Putamen (tissue), 1 donor: ENCODE measurements at places on chromosomes 4 and X.

DNA sequence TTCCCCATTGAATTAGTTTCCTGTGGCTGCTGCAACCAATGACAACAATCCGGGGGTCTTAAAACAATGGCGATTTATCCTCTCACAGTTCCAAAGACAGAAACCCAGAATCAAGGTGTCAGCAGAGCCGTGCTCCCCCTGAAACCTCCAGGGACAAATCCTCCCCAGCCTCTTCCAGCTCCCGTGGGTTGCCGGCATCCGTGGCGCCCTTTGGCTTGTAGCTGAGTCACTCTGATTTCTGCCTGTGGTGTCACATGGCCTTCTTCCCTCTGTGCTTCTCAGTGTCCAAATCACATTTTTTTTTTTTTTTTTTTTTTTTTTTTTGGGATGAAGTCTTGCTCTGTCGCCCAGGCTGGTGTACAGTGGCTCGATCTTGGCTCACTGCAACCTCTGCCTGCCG, 64.5 kb upstream of the STX18 start:
- DNase-seq = peak; percentile 9

GRCh38 chr4:52869196-52869595, 7.1 kb downstream of the RASL11B start:
- peak; percentile 69 for DNase-seq

DNA sequence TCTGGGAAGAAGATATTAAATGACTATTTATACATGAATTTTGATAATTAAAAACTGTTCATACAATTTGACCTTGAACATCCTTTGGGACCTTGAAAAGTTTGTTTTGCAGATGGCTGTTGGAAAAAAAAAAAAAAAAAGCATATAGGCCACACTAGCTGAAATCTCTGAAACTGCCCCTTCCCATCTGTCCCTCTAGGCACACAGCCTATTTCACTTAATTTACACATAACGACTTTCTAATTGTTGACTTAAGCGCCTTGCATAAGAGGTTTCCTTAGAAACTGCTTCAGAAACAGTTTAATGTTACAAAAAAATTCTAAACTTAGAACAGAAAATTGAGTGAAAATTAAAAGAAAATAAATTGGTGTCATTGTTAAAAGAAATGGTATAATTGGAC, 131.0 kb downstream of the COX18 start:
- no peak for DNase-seq

DNA sequence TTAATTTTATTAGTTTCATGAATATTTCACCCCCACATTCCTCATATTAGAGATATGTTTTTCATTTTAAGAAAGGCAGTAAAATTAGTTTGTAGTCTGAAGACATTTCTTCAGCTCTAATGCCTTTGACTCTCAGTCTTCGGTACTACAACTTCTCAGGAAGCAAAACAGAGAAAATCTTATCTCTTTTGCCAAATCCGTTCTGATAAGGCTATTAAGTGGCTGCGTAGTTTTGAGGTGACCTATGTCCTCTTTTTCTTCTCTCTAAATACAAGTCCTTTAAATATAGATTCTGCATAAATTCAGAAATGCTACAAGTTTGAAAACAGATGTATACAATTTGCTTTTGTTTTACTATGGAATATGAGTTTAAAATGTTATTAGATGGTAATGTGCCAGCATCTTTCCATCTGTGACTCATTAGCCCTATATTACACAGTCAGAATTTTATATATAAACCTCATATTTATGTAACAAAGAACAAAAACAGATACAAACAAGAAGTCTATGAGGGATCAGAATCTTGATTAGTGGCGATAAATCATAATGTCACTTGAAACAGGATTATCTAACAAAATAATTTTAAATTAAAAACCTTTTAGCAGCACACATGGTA, 181.2 kb upstream of the ETNPPL start:
- DNase-seq = no peak

GRCh38 chr4:952881-953573, 20.3 kb downstream of the DGKQ start:
- DNase-seq = no peak

GRCh38 chr4:151238477-151238876, 38.5 kb upstream of the PRSS48 start:
- DNase-seq = peak; percentile 32

- DNase-seq = no peak
Observed at GRCh38 chr4:7060346-7061150, 7.3 kb downstream of the GRPEL1 start.

GRCh38 chr4:113094802-113095201, 45.3 kb downstream of the ANK2 start:
- no peak for DNase-seq

DNA sequence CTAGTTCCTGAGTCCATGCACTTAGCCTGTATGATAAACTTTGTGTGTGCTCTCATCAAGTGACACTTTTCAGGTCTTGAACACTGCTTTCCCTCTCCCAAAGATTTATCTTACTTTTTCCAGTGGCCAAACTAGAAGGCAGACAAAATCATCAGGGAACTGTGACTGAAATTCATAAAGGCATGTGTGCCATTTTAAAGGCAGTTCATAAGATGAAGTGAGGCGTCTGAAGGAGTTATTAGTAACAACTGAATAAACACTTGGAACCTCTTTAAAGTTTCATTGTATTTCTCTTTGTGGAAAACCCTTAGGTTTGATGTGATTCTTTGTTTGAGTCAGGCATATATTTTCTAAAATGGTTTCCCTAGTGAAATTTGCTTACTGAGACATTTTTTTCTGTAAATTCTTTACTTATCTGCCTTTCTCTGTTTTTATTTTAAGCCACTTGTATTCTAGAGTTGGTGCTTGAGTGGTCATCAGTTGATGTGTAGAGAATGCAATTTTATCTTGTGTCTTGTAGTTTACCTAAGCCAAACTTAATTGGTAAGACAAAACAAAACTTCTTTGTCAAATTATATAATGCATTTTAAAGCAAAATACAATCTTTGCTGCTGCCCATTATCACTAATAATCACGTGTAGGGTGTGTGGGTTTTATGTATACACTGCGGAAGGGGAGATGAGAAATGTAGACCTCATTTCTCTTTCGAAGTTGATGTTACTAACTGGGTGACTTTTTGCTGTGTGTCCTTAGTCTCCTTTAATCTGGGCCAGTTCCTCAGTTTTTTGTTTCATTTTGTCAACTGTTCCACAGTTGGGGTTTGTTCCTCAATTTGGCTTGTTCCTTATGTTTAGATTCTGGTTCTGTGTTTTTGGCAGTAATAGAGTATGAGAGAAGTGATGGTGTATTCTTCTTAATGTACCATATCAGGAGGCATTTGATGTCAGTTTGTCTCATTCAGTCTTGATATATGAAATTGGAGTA, 56.8 kb downstream of the RBPJ start:
- no peak for DNase-seq

DNA sequence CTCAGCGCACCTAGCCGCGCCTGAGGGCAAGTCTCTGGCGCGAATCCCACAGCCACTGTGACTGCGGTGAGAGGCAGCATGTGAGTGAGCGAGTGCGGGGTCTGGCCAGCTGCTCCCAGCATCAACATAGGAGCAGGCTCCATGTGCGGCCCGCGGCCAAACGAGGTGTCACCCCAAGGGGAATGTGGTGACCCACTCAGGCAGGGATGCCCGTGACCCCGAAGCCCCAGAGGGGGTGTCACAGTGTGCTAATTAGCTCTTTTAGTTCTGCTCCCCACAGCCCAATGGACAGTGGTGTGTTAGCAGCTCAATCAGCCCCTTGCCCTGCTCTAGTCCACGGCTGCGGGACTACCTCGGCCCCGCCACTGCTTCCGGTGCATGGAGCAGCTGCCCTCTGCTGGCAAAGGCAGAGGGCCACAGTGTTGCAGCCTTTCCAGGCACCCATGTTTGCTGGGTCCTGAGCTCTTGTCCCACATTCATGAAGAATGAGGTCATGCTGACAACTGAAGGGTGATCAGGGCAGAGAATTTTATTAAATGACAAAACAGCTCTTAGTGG, 61.4 kb downstream of the AGA start:
- no peak for DNase-seq

DNA sequence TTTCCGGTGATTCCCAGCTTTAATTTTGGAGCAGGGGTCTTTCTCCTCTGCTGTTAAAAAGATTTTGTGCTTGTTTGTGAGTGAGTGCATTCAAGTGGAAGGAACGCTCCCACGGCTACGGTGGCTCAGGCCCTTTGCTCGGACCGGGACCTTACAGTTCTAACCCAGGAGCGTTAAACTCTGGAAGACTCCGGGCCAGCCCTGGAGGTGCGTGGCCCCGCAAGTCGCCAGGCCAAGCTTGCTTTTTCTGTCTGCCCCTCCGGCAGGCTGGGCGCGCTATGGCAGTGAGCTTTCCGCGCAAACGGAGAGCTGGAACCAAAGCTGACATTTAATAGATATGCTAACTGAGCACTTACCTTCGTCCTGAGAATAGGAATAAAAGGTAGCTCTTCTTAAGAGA, 18.3 kb upstream of the PITX2 start:
- no peak for DNase-seq

DNA sequence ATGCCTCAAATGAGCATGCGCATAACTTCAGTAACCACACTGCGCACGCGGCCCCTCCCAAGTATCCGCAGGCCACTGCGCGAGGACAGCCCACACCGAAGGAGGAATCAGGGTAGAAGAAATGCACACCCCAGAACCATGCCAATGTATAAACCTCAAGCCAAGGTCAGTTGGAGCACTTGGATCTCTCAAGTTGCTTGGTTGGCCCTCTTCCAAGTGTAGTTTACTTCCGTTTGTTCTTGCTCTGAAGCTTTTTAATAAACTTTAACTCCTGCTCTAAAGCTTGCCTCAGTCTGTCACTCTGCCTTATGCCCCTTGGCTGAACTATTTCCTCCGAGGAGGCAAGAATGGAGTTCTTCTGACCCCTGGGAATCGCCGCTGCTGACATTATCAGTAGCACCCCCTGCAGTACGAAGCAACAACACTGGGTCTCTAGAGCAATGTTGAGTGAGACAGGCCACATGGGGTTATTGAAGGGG, 22.0 kb upstream of the SPINK2 start:
- no peak for DNase-seq

DNA sequence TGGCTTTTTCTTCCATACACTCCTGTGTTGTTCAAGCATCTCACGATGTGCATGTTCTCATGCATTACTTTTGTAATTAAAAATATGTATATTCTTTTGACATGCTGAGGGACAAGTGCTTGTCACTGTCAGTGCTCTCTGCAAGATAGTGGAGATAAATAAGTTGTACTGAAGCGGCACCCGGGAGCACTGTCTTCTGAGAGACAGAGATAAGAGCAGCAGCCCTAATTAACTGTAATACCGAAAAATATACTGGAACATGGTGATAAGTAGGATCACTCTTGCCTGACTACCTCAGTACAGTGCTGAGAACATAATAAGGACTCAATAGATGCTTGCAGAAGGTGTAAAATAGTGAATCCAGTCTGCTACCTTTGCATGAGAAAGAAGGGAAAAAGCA, 9.4 kb upstream of the GPR173 start:
- no peak for DNase-seq

GRCh38 chr4:5883916-5884315, 9.0 kb downstream of the CRMP1 start:
- DNase-seq = no peak

- DNase-seq = no peak
Observed at GRCh38 chr4:3481113-3481531, 18.0 kb downstream of the DOK7 start.

GRCh38 chr4:110442309-110442708, 33.6 kb upstream of the ENPEP start:
- no peak for DNase-seq

GRCh38 chr4:26104056-26104685, 190.2 kb downstream of the SMIM20 start:
- no peak for DNase-seq

GRCh38 chrX:23621621-23622265, 45.5 kb upstream of the PRDX4 start:
- DNase-seq = no peak

GRCh38 chrX:23879380-23880090, 28.2 kb downstream of the APOO start:
- no peak for DNase-seq

- DNase-seq = no peak
Observed at GRCh38 chr4:184028561-184029374, 123.7 kb downstream of the STOX2 start.

GRCh38 chr4:142365391-142365790, 480.7 kb downstream of the INPP4B start:
- DNase-seq = no peak

DNA sequence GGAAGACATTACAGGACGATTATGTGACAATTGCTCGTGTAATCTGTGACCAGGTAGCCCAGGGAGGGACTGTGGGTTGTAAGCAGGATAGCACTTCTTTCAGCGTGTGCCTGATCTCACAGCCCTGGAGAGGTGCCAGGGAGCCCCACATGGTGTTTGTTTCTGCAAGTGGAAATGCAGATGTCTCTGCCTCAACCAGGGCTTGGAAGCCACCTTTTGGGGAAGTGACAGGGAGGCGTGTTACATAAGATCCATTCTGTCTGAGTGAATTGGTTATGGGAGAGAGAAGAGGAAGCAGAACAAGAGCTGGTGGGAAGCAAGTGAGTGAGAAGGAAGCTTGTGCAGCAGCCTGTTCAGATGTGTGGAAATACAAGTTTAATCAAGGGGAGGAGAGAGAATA, 104.5 kb upstream of the GATB start:
- peak; percentile 81 for DNase-seq
